T-helper 22 cell (primary cell): ENCODE measurements at places on chromosomes 16 and 17.

DNA sequence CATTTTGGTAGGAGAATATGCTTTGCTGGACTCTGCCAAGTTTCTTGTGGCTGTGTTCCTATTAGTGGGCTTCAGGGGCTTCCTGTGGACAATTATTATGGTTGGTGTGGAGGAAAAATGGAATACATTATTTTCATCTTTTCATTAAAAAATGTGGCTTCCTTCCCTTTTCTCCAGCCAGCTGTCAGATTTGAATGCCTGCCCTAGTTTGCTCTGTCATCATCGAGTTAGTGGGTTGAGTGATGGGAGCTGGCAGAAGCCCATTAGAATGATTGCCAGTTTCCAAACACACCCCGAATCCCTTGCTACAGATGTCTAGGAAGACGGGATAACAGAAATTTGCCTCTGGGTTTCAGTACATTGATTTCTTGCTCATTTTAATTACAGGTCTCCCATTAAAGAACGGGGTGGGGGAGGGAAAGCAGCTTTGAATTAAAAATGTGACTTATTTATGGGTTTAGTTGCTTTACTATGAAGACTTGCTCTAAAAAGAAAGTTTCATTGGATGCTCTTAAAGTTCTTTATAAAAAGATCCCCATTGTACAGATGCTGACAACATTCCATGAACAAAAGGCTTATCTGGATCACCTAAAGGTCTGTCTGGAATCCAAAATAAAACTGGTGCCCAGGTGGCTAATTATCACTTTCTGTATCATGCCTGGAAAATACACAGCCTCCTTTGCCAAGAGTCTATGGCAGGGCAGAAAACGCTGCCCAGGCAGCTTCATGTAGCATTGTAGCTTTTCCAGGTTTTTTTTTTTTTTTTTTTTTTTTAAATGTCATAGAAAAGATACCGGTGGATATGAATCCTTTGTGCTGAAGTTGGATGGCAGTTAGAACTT, 103.6 kb downstream of the PRKCA start:
- no peak for DNase-seq

DNA sequence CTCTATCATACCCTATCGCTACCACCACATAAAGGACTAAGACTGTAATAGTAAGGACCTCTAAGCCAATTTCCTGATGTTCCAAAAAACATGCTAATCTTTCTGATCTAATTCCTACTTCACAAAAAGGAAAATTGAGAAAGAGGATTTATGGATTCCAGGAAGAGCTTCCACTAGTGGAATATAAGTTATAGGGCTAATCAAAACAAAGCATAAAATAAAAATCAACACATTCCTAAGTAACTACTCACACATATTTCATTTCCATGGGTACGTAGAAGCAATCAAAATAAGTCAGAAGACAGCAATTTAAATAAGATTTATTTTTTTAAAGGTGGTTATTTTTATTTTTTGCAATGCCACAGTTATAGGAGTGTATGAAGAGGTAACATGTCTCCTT, 12.4 kb downstream of the CCDC43 start:
- DNase-seq, result no peak

- DNase-seq, result no peak
Measured at GRCh38 chr17:54353789-54354525, 531.2 kb downstream of the KIF2B start.

DNA sequence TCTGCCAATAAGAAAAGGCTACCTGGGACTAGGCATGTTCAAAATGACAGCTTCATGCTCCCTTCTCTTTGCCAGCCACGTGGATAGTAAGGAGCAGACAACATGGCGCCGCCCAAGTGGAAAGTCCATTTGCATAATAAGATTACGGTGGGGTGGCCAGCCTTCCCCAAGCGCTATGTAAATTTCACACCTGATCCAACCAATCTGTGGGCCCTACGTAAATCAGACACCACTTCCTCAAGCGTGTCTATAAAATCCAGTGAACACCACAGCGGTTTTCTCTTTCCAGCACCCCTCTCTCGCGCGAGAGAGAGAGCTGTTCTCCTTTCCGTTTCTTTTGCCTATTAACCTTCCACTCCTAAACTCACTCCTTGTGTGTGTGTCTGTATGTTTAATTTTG, 140.3 kb upstream of the ERCC4 start:
- no peak for DNase-seq

DNA sequence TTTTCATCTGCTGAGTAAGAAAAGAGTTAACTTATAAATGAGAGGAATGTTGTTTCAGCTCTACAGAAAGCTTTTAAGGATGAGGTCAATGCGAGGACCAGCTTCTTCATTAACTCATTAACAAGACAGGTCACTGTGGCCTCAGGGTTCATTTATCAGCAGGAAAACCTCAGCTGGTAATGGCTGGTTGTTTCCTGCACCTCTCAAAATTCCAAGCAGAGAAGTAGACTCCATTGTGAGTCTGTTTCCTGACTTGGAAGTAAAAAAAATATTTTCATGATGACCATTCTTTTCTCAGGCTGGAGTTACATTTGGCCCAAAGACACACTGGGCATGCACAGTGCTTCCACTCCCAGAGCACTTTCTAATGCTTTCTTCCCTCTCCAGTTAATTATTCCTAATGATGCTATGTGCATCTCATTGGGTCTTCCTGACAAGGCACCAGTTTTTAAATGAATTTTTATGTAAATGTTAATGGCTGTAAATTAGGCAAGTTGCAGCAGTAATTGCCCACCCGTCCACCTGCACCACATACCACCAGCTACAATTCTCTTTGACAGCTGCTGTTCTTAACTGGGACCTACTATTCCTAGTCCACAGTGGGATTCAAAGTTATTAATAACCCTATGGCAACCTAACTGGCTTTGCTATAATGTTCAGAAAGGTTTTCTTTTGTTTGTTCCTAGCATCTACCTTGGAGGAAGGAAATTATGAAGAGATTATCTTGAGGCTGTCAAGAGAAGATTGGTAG, 89.5 kb upstream of the BCAR1 start:
- DNase-seq, result no peak

GRCh38 chr17:7266784-7267183, 4.5 kb upstream of the CLDN7 start:
- DNase-seq, result no peak
